ENCODE measurements at places on chromosomes 6 and 20. TPM values are rescaled to one million over a fixed set of nuclear protein-coding genes. Genes with fewer than 3 reads are reported as not detected.

The GPR31 gene
- not detected for total RNA-seq

The METTL24 gene
- 0.85 TPM for total RNA-seq

The HLA-DPA1 gene
- total RNA-seq, result 1.9 TPM

The PEX6 gene
- 46.8 TPM for total RNA-seq

The ELOVL4 gene
- 6.2 TPM for total RNA-seq

The PPP1R14C gene
- total RNA-seq, result 0.38 TPM
